Stimulated activated CD4-positive, alpha-beta T cell treated with anti-CD3 and anti-CD28 coated beads, Interleukin-15, amount 100 ng/mL, for 48 hours (primary cell): ENCODE measurements at places on chromosomes 4 and X.

DNA sequence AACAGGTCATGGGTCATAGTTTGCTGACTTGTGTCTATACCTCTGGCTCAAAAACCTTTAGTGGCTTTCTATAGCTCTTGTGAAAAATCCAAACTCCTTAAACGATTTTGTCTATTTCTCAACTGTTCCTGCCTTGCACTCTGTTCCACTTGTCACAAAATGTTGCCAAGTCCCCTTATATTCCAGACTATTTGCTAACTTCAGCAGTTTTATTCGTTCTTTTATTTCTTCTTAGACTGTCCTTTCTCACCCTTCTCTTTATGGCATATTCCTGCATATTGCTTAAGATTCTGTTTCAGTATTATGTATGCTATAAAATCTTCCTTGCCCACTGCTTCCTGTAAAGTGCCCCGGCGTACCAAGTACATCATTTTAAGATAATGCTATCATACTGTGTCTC, 80.8 kb downstream of the RAB28 start:
- DNase-seq = no peak

- DNase-seq = no peak
Observed at GRCh38 chrX:38165023-38165422, 55.6 kb downstream of the SRPX start.

GRCh38 chr4:155444721-155445120, 68.0 kb upstream of the MAP9 start:
- no peak for DNase-seq

- no peak for DNase-seq
Observed at GRCh38 chrX:43481576-43481975, 174.5 kb upstream of the MAOA start.

DNA sequence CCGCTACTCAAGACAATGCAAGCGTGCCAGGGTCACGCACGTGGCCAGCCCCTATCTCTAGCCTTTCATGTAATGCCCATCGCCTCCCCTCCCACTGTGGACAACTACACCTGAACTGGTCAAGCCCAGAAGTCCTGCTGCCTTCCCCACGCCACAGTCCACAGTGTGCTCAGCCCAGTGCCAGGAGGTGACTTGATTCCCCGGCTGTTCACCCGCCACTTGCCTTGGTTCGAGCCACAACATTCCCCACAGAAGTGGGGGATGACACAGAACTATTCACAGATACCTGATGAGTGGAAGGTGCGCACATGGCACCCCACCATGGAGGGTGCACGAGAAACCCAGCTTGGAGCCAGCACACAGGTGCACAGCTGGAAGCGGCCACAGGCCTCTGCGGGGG, 6.8 kb downstream of the ARHGAP4 start:
- no peak for DNase-seq

GRCh38 chr4:139599594-139600374, 43.8 kb upstream of the SETD7 start:
- no peak for DNase-seq

DNA sequence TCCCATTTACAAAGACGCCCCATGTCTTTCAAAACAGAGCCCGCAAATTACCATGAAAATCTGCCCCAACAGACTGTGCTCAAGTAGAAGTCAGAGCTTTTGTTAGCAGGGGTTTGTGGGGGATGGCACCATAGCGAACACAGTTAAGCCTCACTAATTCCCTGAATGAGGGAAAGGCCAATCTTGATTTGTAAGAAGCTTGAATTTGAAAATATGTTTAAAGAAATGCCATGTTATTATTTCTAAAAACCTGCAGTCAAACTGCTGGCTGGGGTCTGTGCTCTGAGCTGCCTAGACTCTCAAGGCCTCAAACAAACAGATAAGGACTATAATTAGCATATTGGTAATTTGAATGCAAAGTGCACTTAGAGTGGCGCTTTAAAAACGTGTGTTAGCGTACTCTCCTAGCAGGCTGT, 9.4 kb upstream of the PAK3 start:
- no peak for DNase-seq

DNA sequence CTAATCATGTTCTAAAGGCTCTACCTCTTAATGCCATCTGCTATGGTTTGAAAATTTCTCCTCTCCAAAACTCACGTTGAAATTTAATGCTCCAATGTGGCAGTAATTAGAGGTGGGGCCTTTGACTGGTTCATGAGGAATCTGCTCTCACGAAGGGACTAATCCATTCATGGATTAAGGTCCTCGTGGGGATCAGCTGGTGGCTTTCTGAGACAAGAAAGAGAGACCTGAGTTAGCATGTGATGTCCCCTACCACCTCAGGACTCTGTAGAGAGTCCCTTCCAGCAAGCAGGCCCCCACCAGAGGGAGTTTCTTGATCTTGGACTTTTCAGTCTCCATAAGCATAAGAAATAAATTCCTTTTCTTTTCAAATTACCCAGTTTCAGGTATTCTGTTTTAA, 65.3 kb downstream of the WDFY3 start:
- no peak for DNase-seq

DNA sequence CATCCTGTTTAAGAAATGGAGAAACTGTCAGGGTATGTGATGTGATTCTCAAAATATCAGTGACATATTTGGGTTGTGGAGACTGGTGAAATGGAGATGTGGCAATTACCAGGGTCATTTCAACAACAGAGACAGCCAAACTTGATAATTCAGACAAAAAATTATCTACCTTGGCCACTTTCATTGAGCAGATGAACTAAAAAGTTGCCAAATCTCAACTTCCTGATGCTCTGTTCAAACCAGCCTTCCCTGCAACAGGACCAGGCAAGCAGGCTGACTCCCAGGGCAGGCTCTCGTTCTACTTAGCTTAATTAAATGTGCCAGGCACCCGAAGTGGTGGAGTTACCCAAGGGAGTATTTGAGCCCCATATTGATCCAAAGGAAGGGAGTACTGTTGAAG, 199.6 kb downstream of the AFF2 start:
- DNase-seq = no peak

DNA sequence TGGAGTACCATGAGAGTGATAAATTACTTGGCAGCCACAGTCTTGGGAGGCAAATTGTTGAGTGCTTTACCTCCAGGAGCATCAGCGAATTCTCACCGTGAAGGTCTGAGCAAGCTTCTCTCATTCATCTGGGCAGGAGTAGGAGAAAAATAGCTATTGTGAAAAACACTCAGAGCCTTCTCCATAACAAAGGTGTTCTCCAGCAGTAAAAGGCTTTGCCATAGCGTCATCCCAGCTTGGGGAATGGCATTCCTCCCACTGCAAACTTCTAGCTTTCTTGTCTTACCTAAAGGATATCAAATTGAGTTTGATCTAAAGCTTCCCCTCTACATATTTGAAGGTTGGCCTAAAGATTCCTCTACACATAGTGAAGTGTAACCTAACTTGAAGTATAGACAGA, 29.8 kb upstream of the MAGEA11 start:
- no peak for DNase-seq
